ENCODE measurements at places on chromosomes 4 and X. TPM values are rescaled to one million over a fixed set of nuclear protein-coding genes. Genes with fewer than 3 reads are reported as not detected.

Gene OPHN1
- 9.2 TPM for total RNA-seq

Gene USP17L20
- total RNA-seq = not detected

Gene TMPRSS11D
- not detected for total RNA-seq

Gene GAGE12J
- not detected for total RNA-seq

Gene AMBN
- not detected for total RNA-seq

Gene CDKN2AIP
- 19.1 TPM for total RNA-seq

Gene TMEM271
- total RNA-seq = not detected

Gene BTK
- total RNA-seq = 1.1 TPM

Gene MAMLD1
- 37.9 TPM for total RNA-seq

Gene TENM3
- total RNA-seq = 5.4 TPM

Gene NUP54
- total RNA-seq = 45.4 TPM

Gene MAGEC3
- total RNA-seq = 0.69 TPM

Gene GLRA3
- total RNA-seq = not detected

Gene WAS
- total RNA-seq = 3.1 TPM

Gene LRAT
- total RNA-seq = 0.57 TPM

Gene SMIM31
- not detected for total RNA-seq

Gene CHIC1
- 14.2 TPM for total RNA-seq

Gene CDX4
- not detected for total RNA-seq

Gene NOX1
- total RNA-seq = not detected

Gene SORBS2
- total RNA-seq = 39.5 TPM

Gene TLR10
- total RNA-seq = 0.15 TPM

Gene SYTL5
- total RNA-seq = not detected

Gene PAGE1
- not detected for total RNA-seq

Gene EXOC1L
- not detected for total RNA-seq

Gene AMOT
- 38.5 TPM for total RNA-seq

Gene KLHL5
- 34.1 TPM for total RNA-seq

Gene VSIG4
- total RNA-seq = 13.7 TPM

Gene RNF150
- total RNA-seq = 40.9 TPM

Gene SPANXA2
- total RNA-seq = not detected

Gene NIPAL1
- total RNA-seq = 0.48 TPM

Gene HELT
- total RNA-seq = not detected

Gene VCX3A
- not detected for total RNA-seq

Gene CAPN6
- total RNA-seq = 4.5 TPM

Gene GABRE
- total RNA-seq = 2.1 TPM

Gene CENPE
- 0.24 TPM for total RNA-seq

Gene ADH6
- total RNA-seq = 0.57 TPM

Gene RASL11B
- total RNA-seq = 82.0 TPM

Gene SLC9A7
- total RNA-seq = 11.1 TPM

Gene PLS3
- 122 TPM for total RNA-seq

Gene GC
- 0.55 TPM for total RNA-seq

Gene ZMAT1
- 14.0 TPM for total RNA-seq

Gene SLC9A6
- total RNA-seq = 18.6 TPM

Gene ZCCHC18
- 2.5 TPM for total RNA-seq

Gene IL2
- total RNA-seq = not detected

Gene SHROOM4
- total RNA-seq = 2.6 TPM

Gene GPR34
- 3.6 TPM for total RNA-seq

Gene LRP2BP
- total RNA-seq = 2.0 TPM

Gene DRD5
- 0.12 TPM for total RNA-seq

Gene SPANXB1
- total RNA-seq = not detected

Gene MTNR1A
- total RNA-seq = not detected

Gene NPY5R
- not detected for total RNA-seq
